ENCODE measurements at places on chromosomes 2 and 18.

GRCh38 chr2:105867587-105867986 is 122.9 kb downstream of the NCK2 start:
- DNase-seq: no peak

GRCh38 chr18:7467708-7468466 is 99.2 kb upstream of the PTPRM start:
- no peak for DNase-seq

- no peak for DNase-seq
Observed at GRCh38 chr2:209614690-209615369, 156.8 kb upstream of the UNC80 start.

GRCh38 chr18:64852281-64852680 is 703.4 kb upstream of the LINC00305 start:
- DNase-seq: no peak

DNA sequence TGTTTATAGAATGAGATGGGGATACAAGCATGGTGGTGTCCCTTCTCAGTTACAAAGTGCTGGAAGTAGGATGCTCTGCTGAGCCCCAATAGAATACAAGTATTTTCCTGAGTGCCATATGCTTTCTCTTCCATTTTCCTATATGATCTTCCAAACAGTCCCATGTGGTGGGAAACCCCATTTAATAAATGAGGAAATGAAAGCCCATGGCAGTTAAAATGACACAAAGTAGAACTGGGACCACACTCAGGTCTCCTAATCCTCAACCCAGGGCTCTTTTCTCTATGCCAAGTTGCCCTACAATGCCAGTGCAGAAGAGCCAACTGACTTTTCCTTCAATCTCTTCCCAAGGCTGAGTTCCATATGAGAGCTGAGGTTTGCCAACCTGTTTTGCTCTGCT is 210.2 kb upstream of the FBXO11 start:
- no peak for DNase-seq

DNA sequence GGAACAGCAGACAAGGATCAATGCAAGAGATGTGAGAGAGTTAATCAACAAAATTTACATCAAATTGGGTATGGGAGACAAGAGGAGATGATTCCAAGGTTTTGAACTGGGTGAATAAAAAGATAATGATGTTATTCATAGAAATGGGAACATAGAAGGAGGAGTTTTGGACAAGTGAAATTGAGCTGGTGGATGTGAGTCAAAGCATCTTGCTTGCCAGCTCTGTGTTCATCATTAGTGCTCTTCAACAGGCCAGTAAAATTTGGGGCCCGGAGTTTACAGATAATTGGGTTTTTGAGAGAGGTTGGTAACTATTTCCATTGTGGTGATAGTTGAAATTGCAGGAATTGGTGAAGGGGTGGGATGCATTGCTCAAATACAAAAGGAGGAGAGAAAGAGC is 69.9 kb upstream of the CAVIN2 start:
- no peak for DNase-seq

DNA sequence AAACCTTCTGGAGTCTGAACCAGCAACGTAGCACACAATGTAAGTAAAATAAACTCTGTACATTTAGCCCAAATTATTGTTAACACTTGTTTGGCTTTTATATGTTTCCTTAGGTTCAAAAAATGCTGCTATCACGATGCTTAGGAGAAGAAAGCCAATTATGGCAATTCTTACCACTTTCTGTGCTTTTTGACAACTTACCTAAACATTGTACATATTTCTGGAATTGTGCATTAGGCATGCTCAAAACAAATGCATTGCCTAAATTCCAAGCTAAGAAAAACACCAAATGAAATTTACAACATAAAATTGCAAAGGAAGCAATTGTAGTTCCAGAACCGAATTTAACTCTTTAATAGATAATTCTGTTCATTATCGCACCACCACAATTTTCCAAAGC is 585.6 kb upstream of the DSEL start:
- DNase-seq: no peak

DNA sequence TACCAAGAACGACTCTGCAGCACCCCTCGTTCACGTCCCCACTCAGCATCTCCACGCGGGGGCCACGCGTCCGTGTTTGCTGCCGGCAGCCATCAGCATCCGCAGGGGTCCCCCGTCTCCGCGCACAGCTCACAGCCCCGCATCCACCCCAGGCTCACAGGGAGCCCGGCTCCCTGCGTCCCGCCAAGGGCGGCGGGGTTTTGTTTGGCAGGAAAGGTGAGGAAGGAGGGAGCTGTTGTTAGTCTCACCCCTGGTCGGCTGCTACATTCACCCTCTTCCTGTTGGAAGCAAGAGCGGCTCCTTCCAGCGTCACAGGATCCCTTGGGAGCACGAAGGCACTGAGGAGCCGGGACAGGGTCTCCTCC is 131.0 kb upstream of the CTDP1 start:
- no peak for DNase-seq

DNA sequence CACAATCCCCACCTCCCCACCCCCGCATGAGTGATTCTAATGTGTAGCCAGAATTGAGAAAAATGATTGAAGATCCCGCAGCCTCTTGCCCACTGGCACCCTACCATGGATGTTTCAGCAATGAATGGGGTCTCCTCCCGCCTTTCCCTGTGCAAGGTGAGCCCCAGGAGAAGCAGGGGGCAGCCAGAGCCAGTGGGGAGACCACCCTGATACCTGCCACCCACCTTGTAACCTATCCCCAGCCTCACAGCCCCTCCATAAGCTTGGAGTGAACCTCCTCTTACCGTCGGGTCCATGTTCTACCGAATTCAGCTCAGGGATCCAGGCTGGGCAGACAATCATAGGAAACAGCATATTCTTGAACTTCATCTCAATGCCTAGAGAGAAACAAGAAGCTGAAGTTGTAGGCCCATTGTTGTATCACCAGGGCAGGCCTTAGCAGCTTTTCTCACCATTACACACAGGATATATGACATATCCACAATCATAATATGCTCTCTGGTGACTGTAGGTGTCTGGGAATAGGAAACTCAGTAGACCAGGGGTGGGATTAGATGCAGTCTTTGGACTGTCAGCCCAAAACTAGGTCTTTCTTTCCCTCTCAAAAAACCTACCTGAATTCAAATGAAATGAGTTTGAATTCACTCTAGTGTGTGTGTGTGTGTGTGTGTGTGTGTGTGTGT is 30.9 kb downstream of the XDH start:
- DNase-seq: no peak

DNA sequence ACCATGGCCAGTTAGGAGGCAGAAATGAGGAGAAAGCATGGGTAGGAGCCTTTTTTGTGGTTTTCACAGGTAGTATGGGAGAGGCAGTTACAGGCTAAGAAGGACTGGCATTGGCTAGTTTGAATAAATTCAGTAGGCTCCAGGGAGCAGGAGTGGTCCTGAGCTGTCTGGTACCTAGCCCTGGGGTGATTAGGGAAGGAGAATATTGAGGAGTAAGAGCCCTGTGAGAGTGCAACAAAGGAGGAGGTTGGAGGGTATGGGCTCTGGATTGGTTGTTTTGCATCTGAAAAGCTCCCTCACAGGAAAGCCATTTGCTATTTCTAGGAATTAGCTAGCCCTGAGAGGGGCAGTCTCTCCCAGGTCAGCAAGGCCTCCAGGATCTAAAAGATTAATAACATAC is 13.3 kb upstream of the TCF7L1 start:
- no peak for DNase-seq

All from HEK293T (cell line).